NCI-H1417 (cell line): ENCODE measurements at places on chromosomes 7 and 10.

GRCh38 chr10:47337310-47337709, 10.9 kb upstream of the RBP3 start:
- DNase-seq: no peak

- no peak for DNase-seq
Observed at GRCh38 chr7:1080252-1080920, 7.5 kb upstream of the GPER1 start.

- DNase-seq: peak; percentile 58
Observed at GRCh38 chr7:54932818-54933543, 85.8 kb upstream of the EGFR start.

GRCh38 chr10:117000580-117000979, 4.4 kb downstream of the SHTN1 start:
- no peak for DNase-seq

GRCh38 chr10:60921633-60922032, 22.4 kb downstream of the RHOBTB1 start:
- no peak for DNase-seq

GRCh38 chr7:114133717-114134116, 214.9 kb upstream of the PPP1R3A start:
- no peak for DNase-seq

- DNase-seq: no peak
Observed at GRCh38 chr10:113025487-113025886, 75.4 kb downstream of the TCF7L2 start.

GRCh38 chr10:77111611-77112550, 525.7 kb downstream of the KCNMA1 start:
- DNase-seq: peak; percentile 65
